Posterior vena cava (tissue), 2 donors: ENCODE measurements at places on chromosomes 16 and 17. TPM values are rescaled to one million over a fixed set of nuclear protein-coding genes. Genes with fewer than 3 reads are reported as not detected.

Gene SCIMP
- 7.3 TPM for total RNA-seq

Gene UTS2R
- not detected for total RNA-seq

Gene KRT20
- not detected for total RNA-seq

Gene KRT15
- not detected for total RNA-seq

Gene CDRT4
- total RNA-seq, result 4.5 TPM

Gene COQ7
- total RNA-seq, result 22.4 TPM

Gene GAS7
- total RNA-seq, result 190 TPM

Gene RBFOX1
- total RNA-seq, result not detected

Gene DBNDD1
- total RNA-seq, result 0.88 TPM

Gene MPP3
- 8.5 TPM for total RNA-seq

Gene CLEC18B
- total RNA-seq, result 0.52 TPM

Gene ASB16
- 0.19 TPM for total RNA-seq

Gene SLC13A2
- total RNA-seq, result 0.14 TPM

Gene KRTAP4-9
- not detected for total RNA-seq

Gene FOXN1
- not detected for total RNA-seq

Gene CNTNAP1
- 11.0 TPM for total RNA-seq

Gene ABHD15
- 5.9 TPM for total RNA-seq

Gene NRN1L
- not detected for total RNA-seq

Gene MRPL27
- 38.2 TPM for total RNA-seq

Gene SHBG
- not detected for total RNA-seq

Gene COX4I1
- total RNA-seq, result 273 TPM

Gene ATAD5
- 1.4 TPM for total RNA-seq

Gene TPSD1
- total RNA-seq, result 0.57 TPM
